ENCODE measurements at places on chromosomes 7 and 10. TPM values are rescaled to one million over a fixed set of nuclear protein-coding genes. Genes with fewer than 3 reads are reported as not detected.

DNA sequence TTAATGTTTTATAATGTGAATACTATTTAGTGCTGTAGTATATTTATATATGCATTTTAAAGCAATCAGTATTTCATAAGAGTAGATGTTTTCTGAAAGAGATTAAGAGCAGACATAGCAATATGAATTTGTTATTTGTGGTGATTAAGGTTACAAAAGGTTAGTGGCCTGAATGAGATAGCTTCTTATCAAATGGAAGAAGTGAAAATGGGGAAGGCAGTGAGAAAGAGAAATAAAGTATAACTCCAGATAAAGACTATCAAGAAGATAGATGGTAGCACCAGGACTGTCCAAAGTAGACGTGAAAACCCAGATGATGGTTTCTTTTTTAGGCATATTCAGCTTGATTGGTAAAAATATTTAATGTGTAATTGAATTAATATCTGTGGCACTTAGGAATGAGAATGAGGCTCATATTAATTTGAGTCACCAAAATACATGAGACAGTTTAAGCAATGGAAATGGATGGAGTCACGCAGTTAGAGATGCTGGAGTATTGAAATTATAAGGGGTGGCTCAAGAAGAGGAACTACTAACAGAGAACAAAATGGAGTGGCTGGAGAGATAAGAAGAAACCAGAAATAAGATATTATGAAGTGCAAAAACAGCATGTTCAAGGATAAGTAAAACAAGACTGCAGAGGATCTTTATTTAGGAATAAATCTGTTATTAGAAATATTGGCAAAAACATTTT, 288.0 kb upstream of the SEMA3C start:
- no peak for DNase-seq

- DNase-seq, result no peak
Observed at GRCh38 chr10:70465832-70466231, 12.7 kb upstream of the PALD1 start.

GRCh38 chr7:50321487-50322067, 17.1 kb downstream of the IKZF1 start:
- no peak for DNase-seq

Gene PALS2
- 3.2 TPM for polyA plus RNA-seq

DNA sequence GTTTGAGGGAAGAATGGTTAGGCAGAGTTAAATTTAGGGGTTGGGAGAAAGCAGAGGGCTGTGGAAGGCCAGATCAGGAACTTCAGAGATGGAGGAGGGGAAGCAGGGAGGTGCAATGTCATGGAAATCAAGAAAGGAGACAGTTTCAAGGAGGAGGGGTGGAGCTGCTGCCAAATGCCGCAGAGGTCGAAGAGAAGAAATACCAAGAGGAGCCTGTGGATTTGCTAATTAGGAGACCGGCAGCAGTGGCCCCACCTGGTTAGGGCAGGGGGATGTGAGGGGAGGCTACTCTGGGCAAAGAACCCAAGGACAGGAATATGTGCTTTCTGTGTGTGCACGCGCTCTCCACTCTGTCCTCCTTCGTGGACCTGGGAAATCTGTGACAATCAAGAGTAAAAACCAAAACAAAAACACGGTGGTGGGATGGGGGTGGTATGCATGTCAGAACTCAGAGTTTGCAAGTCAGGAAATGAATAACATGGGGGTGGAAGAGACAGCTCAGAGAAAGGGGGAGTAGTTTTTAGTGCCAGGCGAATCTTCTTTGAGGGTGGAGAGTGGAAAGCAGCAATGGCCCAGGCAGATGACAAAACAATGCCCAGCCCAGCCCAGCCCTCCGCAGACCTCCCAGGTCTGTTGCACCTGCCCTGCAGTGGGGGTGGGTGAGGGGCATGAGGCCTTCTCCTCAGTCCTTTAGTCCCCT, 102.9 kb upstream of the PAX2 start:
- no peak for DNase-seq

Gene BMPR1A
- polyA plus RNA-seq, result 5.5 TPM

GRCh38 chr7:131111081-131111576, 216.5 kb upstream of the MKLN1 start:
- DNase-seq, result no peak

GRCh38 chr7:21198921-21199320, 229.0 kb upstream of the SP4 start:
- DNase-seq, result no peak

DNA sequence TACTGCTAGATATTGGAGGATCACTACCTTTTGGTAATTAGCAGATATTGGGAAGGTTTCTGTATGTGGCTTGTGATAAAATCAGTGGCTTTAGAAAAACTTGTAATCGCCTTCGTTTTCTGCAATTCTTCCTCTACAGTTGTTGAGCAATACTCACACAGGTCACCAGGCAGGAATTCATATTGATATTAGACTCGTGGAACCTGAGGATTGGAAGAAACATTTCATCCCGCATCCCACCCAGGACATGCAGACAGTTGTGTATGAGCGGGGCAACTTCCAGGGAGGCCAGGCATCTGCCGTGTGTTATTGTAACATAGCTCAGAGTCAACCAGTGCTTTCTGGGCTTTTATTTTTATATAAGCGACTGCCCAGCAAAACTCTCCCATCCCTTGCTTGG, 821.3 kb downstream of the LRMDA start:
- no peak for DNase-seq

GRCh38 chr7:134165252-134165651, 38.1 kb downstream of the LRGUK start:
- no peak for DNase-seq

- DNase-seq, result no peak
Observed at GRCh38 chr7:3301831-3302618, 973 bp downstream of the SDK1 start.

DNA sequence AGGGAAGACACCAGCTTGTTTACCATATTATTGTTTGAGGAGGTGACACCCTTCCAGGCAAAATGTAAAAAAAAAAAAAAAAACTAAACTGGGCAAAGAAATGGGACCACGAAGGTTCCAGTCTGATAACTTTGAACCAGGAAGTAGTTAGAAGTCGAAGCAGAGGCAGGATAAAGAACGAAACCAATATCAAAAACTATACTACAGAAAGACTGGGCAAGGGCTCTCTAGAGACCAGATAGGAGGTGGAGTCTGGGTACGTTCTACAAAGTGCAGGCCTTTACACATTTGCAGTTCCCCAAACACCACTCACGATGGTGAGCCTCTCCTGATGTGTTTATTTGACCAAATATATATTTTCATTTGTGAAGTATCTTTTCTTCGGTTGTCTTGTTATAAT, 125.7 kb upstream of the CDK1 start:
- DNase-seq, result no peak

DNA sequence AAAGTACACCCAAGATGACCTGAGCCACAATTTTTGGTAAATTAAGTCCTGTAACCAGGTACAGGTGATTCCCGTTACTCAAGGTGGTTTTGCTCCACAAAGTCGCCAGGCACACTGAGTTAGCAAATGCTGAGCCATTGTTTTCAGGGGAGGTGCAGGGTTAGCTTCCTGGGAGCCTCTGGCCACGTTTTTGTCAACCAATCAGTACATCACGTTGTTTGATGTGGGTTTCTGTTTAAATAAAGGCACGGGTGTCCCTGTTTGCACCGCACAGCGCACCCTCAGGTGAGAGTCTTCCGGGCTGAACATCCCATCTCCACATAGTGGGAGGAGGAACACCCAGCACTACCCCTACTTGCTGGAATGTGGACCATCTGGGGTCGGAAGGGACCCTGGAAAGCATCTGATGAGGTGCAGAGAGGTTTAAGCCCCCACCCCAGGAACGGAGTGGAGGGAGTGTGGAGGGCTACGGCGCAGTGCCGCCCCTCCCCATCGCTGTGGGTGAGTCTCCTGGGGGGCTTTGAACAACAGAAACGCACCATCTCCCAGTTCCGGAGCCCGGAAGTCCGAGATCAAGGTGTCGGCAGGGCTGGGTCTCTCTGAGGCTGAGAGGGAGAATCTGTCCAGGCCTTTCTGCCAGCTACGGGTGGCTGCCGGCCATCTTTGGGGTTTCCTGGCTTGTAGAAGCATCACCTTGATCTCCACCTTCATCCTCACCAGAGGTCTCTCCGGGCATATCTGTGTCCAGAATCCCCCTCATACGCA, 42.5 kb downstream of the PRKAG2 start:
- DNase-seq, result no peak

Gene HOXA1
- polyA plus RNA-seq, result 0.71 TPM

- no peak for DNase-seq
Observed at GRCh38 chr7:144649120-144649519, 186.7 kb downstream of the TPK1 start.

- no peak for DNase-seq
Observed at GRCh38 chr10:102713539-102713813, 721 bp downstream of the ARL3 start.

Gene CFAP70
- polyA plus RNA-seq, result 14.3 TPM

DNA sequence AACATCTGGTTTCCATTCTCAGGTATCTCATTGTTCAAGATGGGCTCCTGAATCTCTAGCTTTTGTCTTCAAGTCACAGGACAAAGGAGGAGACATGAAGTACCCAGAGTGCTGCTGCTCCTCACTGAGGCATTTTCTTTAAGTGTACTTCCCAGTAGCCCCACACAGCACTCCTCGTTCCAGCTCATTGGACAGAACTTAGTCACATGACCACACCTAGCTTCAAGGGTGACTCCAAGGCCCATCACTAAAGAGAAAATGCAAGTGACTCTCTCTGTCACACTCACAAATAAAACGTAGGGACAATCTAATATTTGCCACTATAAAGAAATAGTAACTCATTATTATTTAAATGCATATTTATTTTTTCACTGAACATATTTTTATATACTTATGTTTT, 58.3 kb upstream of the NEUROD6 start:
- no peak for DNase-seq

- no peak for DNase-seq
Observed at GRCh38 chr10:78768876-78769275, 299.9 kb upstream of the ZMIZ1 start.

Gene LDB1
- 42.7 TPM for polyA plus RNA-seq

DNA sequence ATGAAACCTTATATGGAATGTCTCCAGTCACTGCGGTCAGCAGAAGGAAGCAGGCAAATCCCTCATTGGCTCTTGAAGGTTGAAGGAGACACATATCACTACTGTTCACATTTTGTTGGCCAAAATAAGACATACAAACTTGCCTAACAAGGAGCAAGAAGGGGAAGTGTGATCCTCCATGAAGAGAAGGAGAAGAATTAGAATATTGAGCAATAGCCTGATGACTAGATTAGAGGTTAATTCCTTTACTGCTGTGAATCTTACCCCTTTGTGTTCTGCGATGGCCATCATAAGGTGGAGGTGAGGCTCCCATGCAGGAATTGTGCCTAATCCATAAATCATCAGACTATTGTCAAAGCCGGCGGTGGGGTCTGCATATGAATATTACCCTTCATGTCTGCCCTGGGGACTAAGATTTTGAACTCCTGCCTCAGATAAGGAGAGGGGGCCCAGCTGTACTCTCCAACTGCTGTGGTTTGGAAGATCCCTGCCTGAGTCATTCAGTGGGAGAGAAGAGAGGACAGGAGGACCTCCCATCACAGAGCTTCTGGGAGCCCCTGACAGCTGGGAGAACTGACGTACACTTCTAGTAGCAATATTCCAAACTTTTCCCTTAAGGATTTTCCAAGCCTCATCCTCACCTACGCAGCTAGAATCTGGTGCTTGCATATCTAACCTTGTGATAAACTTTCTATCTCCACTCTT, 398.5 kb downstream of the REEP3 start:
- no peak for DNase-seq

Gene IDI2
- polyA plus RNA-seq, result 0.14 TPM

- DNase-seq, result peak; percentile 8
Observed at GRCh38 chr7:112204499-112205342, 1.5 kb downstream of the DOCK4 start.

GRCh38 chr7:77455321-77455720, 39.2 kb upstream of the GSAP start:
- DNase-seq, result no peak

Gene CNNM2
- 2.1 TPM for polyA plus RNA-seq

DNA sequence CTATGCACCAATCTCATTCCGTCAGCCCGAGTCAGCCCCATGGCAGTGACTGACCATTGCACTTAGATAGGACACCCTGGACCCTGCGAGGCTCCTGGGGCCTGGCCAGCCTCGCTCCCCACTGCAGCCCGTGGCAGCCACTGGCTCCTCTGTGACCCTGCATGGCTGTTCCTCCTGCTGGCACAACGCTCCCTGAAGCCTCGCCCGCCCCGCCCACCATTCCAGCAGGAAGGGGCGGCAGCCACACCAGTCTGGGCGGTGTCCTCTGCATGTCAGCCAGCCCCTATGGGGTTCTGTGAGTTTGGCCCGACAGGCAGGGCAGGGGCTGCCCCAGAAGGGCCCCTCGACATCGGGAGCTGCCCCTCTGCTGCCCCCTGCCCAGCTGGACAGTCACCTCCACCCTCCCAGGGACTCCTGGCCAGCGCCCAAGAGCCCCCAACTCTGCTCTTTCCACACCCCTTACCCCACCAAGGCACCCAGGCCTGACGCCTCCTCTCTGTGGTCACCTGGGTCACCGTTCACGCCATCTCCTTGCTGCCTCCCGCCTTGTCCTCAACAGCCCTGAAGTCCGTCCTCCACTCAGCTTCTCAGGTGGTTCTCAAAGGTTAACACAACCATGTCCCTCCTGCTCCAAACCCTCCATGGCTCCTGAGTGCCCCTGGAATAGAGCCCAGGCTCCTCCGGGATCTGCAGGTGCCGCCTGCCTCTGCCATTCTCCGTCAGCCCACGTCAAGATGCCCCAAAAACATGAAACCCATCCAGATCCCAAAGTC, 103.5 kb downstream of the MICALL2 start:
- no peak for DNase-seq
